Progenitor cell of endocrine pancreas (in vitro differentiated cells): ENCODE measurements at places on chromosomes 6 and 20.
A peak's percentile ranks its signal among the peaks of the same experiment; 100 is the strongest.

DNA sequence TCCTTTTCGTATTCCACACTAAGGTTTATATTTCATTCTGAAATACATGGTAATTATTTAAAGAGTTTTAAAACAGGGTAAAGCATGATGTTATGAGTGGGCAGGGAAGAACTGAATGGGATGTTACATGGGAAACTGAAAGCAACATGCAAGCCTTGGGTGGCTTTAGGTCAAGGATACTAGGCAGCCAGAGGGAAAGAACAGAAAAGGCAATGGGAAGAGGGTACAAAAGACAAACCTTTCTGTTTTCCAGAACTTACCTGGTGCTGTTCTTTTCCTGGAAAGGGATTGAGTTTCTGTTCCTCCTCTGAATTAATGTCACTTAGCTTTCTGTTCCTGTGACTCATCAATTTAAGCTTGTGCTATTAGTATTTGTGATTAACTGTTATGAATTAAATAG lies 71.2 kb upstream of the SMIM8 start:
- no peak for DNase-seq

DNA sequence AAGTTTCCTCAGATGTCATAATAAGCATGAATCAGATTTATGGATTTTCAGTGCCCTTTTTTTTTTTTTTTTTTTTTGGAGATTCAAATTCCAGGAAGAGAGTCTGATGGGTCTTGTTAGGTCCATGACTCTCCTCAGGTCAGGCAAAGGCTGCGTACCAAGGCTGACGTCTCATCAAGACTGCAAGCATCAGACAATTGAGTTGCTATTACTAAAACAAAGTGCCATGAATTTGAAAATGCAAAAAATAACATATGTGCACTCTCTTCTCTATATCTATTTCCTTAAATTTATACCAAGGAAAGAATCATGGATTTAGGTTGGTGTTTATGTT lies 134.7 kb downstream of the FAM83B start:
- DNase-seq = no peak

DNA sequence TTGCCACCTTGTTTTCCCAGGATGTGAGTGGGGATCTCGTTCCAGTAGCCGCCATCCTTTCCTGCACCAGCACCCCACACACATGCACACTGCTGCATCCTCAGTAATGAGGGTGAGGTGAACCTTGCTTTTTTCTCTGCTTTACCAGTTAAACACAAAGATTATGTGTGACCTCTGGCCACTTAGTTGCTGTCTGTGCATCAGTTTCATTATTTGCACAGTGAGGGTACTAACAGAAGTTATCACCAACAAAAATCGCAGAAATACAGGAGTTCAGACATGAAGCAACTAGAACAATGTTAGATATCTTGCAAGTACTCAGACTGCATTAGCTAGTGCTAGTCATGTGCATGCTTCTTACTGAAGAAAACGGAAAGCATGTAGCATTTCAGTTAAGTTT lies 17.4 kb upstream of the DACT2 start:
- DNase-seq = no peak

DNA sequence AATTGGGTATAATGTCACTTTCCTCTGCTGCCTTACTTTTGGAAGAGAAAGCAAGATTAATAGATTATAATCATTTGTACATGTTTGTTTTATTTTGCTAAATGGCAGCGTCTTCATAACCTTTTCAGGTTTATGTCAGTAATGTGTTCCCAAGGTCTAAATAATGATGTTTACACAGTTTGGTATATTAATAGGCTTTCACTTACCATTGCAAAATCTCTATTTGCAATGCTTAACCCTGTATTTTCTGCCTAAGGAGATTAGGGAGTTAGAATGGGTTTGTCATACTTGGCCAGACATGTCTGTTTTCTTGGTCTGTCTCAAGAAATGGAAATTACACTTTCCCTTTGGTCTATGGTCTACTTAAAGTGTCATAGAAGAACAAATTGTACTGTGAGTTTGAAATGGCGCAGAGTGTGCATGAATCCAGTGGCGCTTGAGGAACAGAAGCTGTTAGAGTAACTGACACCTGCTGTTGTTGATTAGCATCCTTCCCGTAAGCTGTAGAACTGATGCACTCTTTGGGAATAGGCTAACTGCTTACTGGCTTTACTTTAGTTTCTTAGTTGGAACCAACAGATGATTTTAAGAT lies 261.1 kb downstream of the SAMD5 start:
- no peak for DNase-seq

DNA sequence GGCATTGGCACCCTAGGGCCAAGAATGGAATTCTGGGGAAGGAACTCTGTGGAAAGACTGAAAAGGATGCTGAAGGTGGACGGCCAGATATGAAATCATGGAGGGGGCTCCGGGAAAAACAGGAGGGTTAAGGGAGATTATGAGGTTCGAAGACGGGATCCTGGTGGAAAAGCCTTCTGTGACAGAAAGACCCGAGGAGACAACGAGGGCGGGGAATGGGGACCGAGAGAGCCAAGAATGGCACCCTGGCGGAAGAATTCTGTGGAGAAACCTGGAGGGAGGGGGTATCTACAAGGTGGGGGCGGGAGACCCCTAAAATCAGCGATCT lies 426 bp downstream of the TRMT6 start:
- no peak for DNase-seq

- no peak for DNase-seq
Observed at GRCh38 chr20:35699957-35700624, 886 bp downstream of the ROMO1 start.

GRCh38 chr20:34311118-34312023 lies 8.2 kb upstream of the AHCY start:
- DNase-seq = peak; percentile 86

DNA sequence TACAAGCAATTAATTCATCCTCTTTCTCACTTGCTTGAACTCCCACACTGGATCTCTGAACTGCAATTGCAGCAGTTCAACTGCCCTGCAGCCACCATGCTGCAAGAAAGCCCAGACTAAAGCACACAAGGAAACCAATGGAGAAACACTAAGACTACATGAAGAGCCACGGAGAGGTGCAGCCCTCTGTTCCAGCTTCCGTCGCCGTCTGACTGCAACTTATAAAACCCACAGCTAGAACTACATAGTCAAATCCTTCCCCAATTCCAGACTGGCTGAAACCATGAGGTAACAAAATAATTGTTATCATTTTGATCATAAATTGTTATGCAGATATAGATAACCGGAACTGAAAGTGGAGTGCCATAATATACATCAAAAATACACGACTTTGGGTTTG lies 21.1 kb upstream of the THEMIS start:
- no peak for DNase-seq

GRCh38 chr20:63009988-63010769 lies 3.4 kb upstream of the BHLHE23 start:
- no peak for DNase-seq

- no peak for DNase-seq
Observed at GRCh38 chr20:47688385-47689381, 96.6 kb downstream of the SULF2 start.

DNA sequence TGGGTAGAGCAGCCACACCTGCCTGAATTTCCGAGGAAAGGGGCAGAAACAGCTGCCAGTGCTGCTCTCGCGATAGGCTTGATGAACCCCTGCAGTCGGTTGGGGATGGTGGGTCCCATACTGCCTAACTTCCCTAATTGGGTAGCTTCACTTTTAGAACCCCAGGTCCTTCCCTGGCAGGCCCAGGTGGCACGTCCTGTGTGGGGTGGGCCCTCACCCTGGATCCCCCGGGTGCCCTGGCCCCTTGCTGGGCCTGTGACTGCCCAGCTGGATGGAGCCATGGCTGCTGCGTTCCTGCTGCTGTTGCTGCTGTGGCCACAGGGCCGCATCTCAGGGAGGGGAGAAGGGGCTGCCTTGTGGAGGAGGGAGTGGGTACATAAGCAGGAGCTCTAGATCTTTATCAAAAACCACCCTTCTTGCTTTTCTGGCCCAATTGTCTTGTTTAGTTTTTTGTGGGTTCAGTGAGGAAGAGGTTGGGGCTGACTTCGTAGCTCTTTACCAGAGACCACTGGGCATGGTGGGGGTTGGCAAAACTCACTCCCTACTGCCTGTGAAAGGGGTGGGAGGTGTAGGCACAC lies 19.2 kb downstream of the TREML4 start:
- no peak for DNase-seq

DNA sequence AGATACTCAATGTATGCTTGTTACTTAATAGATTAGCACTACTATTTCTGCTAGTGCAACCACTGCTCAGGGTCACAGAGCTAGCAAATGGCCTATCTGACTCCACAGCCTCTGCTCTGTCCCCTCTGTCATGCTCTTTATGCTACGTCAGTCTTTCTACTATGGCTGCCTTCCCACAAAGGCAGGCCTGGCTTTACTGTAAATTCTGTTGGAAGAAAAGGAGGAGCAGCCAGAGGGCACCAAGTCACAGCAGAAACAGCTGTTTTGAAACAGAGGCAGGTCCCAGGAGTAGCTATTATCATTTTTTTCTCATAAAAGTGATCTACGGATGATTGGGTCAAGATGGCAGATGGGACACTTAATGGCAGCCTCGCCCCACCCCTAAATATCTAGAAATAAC lies 10.0 kb upstream of the ELMO2 start:
- DNase-seq = no peak

GRCh38 chr6:109498936-109499335 lies 15.9 kb upstream of the ZBTB24 start:
- no peak for DNase-seq

DNA sequence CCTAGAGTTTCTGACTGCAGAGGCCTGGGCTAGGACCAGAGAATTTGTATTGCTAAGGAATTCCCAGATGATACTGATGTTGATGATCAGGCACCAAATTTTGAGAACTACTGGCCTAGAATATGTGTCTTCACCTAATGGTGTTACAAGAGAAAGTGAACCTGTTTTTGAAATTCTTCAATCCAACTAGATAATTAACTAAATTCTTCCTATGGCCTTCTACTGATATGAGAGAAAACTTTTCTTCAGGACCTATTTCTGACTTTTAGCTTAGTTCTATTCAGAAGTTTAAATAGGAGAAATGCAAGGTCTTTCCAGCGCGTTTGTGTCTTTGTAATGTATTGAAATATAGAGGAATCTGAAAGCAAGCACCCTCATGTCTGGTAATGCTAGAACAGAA lies 7.3 kb downstream of the NKAIN2 start:
- DNase-seq = no peak

- DNase-seq = no peak
Observed at GRCh38 chr20:33874129-33874528, 63.0 kb downstream of the CHMP4B start.

DNA sequence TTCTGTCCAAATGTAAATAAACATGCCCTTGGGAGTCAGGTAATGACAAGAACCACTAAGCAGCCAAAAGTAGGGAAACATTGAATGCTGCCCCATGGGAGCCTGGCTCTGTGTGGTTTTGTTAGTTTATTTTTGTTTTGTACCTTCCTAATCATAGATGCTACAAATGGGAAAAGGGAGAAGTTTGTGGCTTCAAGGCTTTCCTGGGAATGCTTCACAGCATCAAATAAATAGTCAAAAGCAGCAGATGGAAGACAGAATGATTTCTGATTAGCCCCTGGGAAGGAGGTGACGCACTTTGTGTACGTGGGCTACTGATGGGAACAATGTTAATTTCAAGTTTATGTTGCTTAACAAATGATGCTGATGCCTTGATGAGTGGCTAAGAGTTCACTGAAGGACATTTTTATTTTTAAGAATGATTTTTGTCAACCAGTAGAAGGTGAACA lies 532.7 kb downstream of the BCKDHB start:
- DNase-seq = no peak

DNA sequence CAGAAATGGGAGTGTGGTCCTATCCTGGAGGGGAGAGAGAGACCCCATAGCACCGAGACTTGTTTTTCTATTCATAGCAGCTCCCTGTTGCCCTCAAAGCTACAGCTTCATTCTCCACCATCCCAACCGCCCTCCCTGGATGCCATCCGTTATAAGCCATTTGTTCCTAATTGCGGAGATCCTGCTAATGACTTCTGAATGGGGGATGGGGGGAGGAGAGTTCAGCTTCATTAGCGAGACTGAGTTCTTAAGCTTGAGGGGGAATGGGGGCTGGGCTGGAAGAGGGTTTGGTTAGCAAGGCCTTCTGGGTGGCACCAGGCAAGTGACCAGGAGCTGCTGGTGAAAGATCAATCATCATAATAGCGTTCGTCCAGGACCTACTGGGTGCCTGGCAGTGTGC lies 27.1 kb downstream of the FOXP4 start:
- DNase-seq = no peak

- DNase-seq = no peak
Observed at GRCh38 chr20:16974080-16974854, 226.1 kb downstream of the OTOR start.

DNA sequence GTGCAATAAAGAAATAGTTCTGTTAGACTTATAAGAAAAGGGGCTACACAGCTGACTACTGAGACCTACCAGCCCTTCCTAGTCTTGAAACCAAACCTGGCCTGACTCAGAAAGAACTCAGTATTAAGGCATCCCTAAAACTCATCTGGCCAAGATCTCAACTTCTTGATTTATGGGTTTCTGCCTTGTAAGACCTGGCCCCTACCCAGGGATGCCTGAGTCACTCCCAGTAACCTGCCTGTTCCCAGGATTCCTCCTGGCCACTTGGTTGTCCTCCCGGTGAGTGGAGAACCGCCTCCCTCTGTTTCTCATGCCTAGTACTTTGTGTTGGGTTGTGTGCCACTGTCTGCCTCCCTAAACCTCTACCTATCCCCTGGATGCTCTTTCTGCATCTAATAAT lies 189.4 kb upstream of the PREP start:
- DNase-seq = no peak

DNA sequence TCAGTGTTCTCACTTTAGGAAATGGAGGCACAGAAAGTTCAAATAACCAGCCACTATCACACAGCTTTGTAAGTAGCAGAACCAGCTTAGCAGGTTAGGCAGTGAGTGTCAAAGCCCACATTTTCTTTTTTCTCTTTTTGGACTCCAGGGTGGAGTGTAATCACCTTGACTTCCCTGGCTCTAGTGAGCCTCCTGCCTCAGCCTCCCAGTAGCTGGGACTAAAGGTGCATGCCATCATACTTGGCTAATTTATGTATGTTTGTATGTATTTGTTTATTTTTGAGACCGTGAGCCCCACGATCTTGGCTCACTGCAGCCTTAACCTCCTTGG lies 7.8 kb upstream of the NCOA3 start:
- no peak for DNase-seq

- DNase-seq = no peak
Observed at GRCh38 chr20:55583036-55583435, 422.3 kb downstream of the CBLN4 start.

DNA sequence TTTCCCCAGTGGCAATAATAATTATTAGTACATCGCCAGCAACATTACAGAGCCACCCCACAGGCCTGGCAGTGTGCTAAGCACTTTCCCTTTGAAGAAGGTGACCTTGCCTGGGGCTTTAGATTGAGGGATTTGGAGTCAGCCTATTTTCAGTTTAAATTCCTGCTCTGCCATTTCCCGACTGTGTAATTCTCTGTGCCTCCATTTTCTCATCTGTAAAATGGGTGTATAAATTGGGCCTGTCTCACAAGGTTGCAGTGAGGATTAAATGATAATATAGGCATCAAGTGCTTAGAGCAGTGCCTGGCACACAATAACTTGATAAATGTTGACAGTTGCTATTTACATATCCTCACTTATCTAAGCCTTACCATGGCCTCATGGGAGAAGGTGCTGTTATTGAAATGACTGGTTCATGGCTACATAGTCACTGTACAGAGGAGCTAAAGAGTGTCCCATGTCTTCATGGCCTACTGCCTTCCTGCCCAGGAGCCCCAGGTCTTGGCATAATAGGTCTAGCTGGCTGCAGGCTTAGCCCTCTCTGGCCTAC lies 5.1 kb upstream of the SCRT2 start:
- DNase-seq = no peak

GRCh38 chr6:156697225-156697830 lies 79.8 kb upstream of the ARID1B start:
- no peak for DNase-seq
